ENCODE measurements at places on chromosomes 4 and X.

DNA sequence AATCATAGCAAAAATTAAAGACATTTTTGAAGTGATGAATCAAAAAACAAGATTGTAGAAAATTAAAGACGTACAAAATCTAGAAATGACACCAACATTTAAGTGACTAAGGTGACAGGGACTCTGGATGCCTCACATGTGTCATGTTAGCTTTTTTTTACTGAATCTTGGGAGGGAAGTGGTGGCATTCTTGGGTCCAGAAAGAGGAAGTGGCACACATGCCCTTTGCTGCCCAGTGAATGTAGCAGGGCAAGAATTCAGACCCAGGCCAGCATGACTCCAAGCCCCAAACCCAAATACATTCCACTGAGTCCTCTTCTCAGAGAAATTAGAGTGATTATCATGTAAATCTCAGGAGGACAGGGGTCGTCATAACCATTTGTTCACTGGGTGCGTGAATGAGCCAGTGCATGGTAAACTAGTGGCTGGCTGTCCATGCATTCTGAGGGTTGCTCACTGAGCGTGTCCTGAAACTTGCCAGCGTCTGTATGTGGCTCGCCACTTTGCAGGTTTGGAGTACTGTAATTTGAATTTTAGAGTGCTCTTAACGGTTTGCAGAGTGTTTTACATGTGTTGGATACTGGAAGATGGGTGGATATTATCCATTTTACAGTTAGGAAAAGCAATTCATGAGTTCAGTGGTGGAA, 55.4 kb upstream of the TBC1D14 start:
- no peak for DNase-seq

DNA sequence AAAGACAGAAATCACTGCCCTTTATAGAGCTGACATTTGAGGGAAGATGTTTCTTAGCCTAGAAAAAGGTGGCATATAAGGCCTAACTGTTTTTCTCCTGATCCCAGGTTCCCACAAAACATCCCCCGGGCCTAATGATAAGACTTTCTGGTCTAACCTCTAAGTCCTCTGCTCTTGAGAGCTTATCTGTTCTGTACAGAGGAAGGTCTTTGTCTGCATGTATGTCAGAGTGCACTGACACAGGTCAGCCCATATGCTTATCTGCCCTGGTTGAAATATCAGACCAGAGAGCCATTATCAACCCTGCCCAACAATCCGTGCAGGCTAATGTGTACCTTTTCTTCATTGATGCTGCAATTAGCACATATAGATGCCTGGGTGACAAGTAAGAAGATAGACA, 76.2 kb downstream of the ARHGEF9 start:
- DNase-seq = no peak

GRCh38 chr4:83340692-83341343, 6.2 kb upstream of the HPSE start:
- DNase-seq = no peak

GRCh38 chr4:26141051-26141721, 179.6 kb upstream of the RBPJ start:
- DNase-seq = no peak

DNA sequence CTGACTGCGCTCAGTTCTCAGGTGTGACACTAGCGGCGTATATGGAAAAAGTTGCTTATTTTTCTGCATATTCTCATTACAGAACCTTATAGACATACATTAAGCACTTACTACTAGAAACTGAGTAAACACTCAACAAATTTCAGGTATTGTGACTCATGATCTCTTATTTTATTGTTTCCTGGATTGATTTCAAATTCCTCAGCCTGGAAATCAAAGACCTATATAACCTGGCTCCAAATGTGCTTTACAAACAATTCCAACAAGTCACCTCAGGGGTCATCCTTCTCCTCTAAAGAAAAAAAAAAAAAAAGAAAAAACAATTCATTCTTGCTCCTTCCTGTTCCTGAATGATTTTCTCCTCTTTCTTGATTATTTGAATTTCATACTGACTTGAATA, 152.3 kb downstream of the ADAM29 start:
- DNase-seq = no peak

GRCh38 chr4:121789960-121790829, 10.9 kb upstream of the EXOSC9 start:
- DNase-seq = no peak

DNA sequence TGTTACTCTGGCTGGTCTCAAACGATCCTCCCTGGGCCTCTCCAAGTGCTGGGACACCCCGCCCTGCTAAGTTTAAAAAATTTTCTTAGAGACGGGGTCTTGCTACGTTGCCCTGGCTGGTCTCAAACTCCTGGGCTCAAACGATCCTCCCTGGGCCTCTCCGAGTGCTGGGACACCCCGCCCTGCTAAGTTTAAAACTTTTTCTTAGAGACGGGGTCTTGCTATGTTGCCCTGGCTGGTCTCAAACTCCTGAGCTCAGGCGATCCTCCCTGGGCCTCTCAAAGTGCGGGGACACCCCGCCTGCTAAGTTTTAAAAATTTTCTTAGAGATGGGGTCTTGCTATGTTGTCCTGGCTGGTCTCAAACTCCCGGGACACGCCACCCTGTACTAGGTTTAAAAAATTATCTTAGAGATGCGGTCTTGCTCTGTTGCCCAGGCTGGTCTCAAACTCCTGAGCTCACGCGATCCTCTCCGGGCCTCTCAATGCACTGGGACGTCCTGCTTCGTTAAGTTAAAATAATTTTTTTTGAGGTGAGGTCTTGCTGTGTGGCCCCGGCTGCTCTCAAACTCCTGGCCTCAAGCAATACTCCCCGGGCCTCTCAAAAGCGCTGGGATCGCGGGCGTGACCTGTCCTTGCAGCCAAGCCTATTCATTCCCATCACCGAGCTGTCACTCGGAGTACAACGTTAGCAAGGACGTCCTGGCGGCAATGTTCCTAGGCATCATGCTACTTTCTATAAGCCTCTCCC, 1.1 kb downstream of the SLC25A6 start:
- no peak for DNase-seq

GRCh38 chr4:2804973-2805501, 12.2 kb downstream of the SH3BP2 start:
- no peak for DNase-seq

- no peak for DNase-seq
Measured at GRCh38 chrX:68424719-68425118, 8.6 kb downstream of the OPHN1 start.

DNA sequence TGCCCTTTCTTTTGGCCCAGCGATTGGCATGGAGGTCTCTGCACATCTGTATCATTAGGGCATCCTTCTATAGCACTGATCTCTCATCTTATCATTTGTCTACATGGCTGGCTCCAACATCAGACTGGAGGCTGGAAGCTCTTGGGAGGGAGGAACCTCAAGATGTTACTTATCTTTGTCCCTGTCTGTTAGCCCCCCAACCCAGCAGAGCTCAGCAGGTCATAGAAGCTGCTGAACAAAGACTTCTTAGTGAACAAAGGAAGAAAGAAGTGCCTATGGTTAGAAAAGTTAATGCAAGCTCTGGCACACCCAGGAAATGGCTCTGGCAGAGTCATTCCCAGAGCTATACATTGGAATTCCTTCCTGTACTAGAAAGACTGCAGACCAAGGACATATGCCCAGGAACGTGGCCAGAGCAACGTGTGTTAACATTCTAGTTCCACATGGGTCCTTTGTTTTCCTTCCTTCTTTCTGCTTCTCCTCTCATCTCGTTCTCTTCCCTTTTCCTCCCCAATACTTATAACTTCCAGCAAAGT, 74.0 kb downstream of the SEL1L3 start:
- DNase-seq = no peak

GRCh38 chr4:20592663-20593062, 107.6 kb upstream of the PACRGL start:
- no peak for DNase-seq

DNA sequence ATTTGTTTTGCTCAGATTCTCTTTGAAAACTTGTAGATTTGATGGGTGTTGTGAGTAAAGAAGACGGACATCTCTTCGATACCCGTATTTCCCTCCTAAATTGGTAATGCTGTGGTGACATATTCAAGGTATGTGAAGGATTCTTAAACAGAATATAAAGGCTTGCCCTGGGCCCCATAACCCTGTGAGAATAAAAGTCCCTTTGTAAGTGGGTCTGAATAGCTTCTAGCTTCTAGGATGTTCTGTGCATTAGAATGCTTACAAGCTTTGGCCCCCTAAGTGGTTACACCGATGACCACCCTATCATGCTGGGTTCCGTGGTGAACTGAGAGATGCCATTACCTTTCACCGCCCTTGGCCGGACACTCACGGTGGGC, 574 bp upstream of the MOB1B start:
- DNase-seq = no peak

DNA sequence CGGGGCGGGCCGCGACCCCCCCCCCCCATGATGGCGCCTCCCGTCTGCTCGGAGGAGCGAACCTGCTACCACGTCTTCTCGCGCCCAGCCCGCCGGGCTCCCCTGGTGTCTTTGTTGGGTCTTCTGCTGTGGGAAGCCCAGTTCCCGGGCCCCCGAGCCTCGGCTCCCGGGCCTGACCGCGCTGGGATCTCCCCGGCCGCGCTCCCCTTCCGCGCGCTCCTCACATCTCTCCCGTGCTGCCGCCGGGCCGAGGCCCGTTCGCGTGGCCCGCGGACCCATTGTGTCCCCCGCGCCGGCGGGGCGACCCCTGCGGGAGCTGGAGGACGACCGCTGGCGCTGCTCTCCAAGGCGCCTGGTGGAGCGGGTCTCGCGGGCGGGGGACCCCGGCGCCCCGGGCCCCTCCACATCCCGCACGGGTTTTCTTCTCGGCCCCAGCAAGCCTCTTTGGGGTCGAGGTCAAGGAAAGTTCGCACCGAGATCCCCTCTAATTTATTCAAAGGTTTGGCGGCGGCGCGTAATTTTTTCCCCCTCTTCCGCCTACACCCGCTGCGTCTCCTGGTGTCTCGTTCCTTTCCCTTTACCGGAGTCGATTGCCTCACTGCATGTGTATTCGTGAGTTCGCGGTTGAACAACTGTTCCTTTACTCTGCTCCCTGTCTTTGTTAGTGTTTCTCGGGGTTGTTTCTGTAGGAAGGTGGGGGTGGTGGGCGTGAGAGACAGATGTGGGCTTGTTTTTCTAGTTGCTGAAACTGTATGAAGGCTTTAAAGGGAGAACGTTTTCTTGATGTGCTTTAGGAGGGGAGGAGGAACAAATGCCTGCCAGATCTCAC, 770 bp downstream of the SMAD1 start:
- peak; percentile 54 for DNase-seq

- DNase-seq = peak; percentile 49
Measured at GRCh38 chr4:107183155-107183774, 147.2 kb upstream of the DKK2 start.

GRCh38 chrX:39242187-39242586, 440.9 kb downstream of the MID1IP1 start:
- peak; percentile 48 for DNase-seq

DNA sequence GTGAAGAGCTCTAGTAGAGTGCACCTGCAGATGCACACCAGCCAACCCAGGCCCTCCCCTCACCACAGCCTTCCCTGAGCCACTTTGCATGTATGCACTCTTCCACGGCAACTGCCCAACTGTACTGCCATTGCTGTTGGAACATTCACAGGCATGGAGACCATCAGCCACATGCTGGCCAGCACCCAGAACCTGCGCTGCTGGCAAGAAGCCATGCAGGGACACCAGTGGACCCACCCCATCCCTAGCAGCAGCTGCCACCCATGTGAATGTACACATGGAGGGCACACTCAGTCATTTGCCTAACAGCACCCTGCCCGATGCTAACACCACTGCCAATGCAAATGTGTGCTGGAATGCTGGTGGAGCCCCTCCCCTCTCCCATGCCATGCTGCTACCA, 35.6 kb downstream of the FAM47B start:
- DNase-seq = no peak

GRCh38 chr4:168152837-168153500, 60.6 kb downstream of the ANXA10 start:
- no peak for DNase-seq

GRCh38 chr4:1856943-1857699, 1.2 kb upstream of the LETM1 start:
- no peak for DNase-seq

GRCh38 chr4:1727117-1728031, 6.1 kb downstream of the TACC3 start:
- DNase-seq = no peak

DNA sequence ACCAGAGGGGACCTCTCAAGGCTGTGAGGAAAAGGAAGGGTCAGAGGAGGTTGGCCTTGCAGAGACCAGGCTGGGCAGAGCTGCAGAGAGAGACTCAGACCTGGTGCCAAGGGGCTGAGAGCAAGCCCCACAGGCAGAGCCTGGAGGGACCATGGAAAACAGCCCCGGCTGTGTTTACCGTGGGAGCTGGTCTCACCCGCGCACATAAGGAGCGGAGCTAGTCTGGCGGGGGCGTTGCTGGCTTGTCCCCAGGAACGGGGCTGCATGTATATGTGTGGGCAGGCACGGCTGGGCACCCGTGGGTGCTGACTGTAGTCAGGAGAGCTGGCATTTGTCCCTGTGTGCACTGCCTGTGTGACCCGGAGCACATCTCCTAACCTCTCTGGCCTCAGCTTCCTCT, 45.7 kb downstream of the C4orf50 start:
- no peak for DNase-seq

DNA sequence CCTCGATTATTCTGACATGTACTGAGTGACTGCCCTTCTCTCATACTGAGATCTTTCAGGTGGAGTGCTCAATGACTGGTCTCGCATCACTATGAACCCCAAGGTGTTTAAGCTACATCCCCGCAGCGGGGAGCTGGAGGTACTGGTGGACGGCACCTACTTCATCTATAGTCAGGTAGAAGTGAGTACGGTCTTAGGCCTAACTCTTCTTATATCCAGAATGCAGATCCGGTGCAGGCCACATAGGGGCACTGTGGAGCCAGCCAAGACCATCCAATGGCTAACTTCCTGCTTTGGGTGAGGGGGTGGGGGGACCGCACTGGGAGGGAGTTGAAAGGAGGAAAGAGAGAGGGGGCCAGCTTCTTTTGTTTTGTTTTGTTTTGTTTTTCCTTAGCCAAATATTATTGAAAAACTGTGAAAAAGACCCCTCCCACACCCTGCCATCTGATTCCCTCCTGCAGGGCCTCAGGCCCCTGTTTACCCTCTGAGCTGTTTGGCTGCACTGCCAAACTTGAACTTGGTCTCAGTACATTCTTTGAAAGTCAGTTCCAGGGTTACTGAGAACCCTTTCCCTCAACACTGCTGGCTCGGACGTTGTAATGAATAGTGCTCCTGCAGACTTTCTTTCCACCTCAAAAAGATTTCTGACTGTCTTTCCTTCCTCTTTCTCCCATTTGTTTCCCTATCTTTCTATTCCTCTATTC, 16.2 kb downstream of the AWAT2 start:
- peak; percentile 6 for DNase-seq

DNA sequence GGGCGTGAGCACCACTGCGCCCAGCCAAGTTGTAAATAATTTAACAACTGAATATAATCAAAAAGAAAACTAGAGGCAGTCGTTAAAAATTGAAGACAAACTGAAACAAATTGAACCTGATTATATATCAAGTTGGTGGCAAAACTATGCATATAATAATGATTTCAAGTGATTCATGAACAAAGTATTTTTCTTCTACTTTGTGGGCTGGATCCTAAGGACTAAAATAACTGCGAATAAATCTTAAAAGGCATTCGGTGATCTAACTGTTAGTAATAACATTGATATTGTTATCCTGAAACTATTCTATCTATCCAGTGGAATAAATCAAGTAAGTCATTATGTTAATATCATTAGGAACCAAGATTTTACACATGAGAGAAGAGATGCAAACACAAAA, 21.2 kb upstream of the USP9X start:
- DNase-seq = no peak
